NCI-H1105 (cell line): ENCODE measurements at places on chromosomes 11 and 22.

- no peak for DNase-seq
These were observed 30.5 kb downstream of the NFAM1 start for GRCh38 chr22:42401535-42402334.

- no peak for DNase-seq
These were observed 28.2 kb upstream of the OPCML start for GRCh38 chr11:133560472-133560855.

GRCh38 chr11:15672825-15673224 is 558.1 kb downstream of the INSC start:
- no peak for DNase-seq

DNA sequence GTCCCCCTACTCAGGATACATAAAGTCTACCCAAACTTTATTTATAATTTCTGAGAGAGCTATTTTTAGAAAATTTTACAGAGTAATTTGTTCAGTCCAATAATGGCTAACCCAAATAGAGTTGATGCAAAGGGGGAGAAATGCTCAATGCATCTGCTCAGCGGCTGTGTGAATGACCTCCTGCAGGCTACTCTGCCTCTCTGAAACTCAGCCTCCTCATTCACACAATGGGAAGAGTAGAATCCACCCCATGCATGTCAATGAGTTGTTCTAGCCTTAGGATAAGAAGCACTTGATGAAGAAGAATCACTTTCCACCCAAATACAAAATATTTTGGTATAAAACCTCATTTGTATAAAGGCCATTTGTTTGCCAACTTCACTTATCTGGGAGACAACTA is 1204.0 kb downstream of the LRRC4C start:
- DNase-seq: no peak

DNA sequence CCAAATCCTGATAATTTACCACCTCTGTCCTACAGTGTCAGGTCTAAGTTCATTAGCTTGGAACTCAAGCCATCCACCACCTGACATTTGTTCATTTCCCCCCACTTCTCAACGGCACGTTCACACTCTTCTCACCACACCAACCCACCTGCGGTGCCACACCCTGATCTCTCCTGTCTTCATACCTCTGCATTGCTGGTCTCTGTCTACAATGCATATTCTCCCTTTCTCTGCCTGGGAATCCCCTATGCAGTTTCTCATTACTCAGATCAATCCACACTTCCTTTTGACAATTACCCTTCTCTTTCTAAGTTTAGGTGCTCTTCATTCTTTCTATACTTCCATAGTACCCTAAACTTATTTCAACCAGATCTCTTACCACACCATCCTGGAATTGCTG is 20.4 kb upstream of the EMSY start:
- no peak for DNase-seq

GRCh38 chr22:35357883-35358621 is 22.8 kb upstream of the HMOX1 start:
- DNase-seq: no peak

DNA sequence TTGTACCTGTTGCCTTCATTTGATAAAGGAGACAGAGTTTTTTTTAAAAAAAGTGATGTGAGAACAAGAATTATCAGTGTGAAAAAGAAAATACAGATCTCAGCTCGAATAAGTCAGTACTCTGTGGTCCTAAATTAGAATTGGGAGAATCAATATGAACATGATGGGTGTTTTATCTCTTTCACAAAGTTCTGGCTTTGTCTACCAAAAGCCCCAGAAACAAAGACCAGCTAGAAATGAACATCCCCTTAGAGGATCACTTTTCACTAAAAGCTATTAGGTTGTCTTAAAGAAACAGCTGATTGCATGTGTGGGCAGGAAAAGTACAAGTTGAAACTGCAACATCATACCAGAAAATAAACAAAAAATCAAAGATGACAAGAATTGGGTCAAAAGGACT is 8.4 kb upstream of the ST14 start:
- DNase-seq: no peak

DNA sequence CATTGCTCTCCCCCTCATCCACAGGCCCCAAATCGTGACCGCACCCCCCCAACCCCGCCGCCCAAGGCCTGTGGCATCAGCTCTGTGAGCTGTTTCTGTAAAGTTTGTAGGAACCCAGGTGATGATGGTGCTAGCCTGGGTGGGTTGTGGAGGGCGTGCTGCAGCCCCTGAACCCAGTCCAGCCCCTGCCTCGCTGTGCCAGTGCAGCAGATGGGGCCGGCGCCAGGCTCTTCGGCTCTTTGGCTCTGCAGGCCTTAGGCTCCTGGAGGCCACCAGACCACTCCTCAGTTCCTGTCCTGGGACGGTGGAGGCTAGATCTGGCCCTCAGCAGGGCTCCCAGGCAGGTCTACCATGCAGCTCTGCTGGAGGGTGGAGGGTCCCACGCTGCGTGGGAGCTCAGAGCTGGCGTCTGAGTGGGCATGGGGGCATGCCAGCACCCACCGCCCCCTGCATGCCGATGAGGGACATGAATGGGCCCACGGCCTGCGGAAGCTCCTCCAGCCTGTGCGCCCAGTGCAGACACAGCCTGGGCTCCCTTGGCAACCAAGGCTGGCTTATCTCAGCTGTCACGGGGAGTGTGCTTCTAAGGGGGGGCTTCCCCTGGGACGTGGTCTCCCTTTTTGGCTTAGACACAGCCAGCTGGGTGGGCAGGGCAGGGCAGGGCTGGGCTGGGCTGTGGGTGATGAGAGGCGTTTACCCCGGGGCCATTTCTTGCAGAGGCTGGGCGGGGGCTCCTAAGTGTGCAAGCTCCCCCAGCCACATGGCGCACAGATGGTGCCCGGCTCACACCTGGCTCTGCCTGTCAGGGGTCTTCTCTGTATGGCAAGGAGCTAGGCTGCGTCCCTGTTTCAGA is 1187.6 kb downstream of the BRD1 start:
- DNase-seq: no peak
